ENCODE measurements at places on chromosomes 4 and X. TPM values are rescaled to one million over a fixed set of nuclear protein-coding genes. Genes with fewer than 3 reads are reported as not detected.

GRCh38 chr4:158234671-158235070, 24.4 kb downstream of the TMEM144 start:
- H3K27me3 ChIP-seq, result no peaks in the 10 kb centered on the region
- no peak overlapping the region for H3K4me3 ChIP-seq
- no peak for DNase-seq
- no peaks in the 10 kb centered on the region for H3K36me3 ChIP-seq
- H3K4me1 ChIP-seq, result peaks cover 3% of the 10 kb centered on the region
- H3K27ac ChIP-seq, result no peak overlapping the region

DNA sequence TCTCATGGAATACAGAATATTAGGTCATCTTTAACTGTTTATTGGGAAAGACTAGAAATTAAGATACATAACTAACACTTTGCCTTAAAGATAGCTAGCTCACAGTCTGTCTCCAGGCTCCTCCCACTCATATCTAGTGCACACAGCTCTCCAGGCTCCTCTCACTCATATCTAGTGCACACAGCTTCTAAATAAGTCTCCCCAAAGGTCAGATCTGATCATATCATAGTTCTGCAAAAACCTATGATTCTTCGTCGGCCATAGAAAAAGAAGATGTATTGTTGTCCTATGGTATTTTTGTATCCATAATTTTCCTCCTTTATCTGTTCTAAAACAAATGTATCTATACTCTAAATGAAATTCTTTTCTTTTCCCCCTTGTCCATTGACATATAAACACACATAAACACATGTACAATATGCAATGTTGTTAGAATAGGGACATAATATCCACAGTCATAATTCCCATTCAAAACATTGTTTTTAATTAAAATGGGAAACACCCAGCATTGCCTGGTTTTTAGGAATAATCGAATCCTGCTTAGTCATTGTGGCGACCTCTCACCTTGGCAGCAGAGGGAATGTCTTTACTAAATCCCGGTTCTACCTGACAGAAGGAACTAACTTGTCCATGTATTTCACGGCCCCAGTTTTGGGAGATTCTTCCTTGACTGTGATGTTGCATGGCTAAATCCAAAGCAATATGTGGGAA, 1282.0 kb downstream of the PCDH7 start:
- H3K27me3 ChIP-seq, result no peaks in the 10 kb centered on the region
- no peaks in the 10 kb centered on the region for H3K36me3 ChIP-seq
- no peak overlapping the region for H3K4me3 ChIP-seq
- H3K4me1 ChIP-seq, result no peaks in the 10 kb centered on the region

DNA sequence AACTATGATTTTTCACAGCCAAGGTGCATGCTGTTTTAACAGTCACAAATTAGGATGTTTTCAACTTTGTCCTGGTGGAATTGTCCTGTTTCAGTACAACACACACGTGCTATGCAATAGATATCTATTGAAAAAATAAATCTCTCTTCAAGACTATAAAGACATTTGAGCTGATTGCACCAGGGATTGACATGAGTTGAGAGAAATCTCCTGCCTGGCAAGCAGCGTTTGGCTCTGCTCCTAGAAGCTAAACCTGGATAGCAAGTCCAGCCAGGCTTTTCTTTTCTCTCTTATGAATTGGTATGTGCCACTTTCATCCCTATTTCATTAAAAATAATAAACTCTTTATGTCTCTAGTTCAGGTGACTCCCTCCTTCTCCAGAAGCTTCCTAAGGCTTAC, 16.6 kb upstream of the NPNT start:
- DNase-seq, result no peak
- no peaks in the 10 kb centered on the region for H3K4me1 ChIP-seq
- H3K27ac ChIP-seq, result no peak overlapping the region
- H3K36me3 ChIP-seq, result no peaks in the 10 kb centered on the region
- no peak overlapping the region for H3K4me3 ChIP-seq
- no peaks in the 10 kb centered on the region for H3K27me3 ChIP-seq

DNA sequence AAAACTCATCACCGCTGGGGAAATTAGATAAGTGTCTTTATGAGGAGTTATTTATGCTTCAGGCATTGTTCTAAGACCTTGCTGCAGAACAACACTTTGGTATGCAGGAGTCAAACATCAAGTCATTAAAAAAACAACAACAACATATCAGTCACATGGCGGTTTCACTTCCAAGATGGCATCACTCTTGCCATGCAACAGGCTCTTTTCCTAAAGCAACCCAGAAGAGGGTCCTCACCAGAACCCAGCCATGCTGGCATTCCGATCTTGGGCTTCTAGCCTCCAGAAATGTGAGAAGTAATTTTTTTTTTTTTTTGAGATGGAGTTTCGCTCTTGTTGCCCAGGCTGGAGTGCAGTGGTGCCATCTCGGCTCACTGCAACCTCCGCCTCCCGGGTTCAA, 8.7 kb upstream of the RBMX start:
- no peak overlapping the region for H3K4me3 ChIP-seq
- H3K36me3 ChIP-seq, result no peaks in the 10 kb centered on the region
- no peak for DNase-seq
- no peaks in the 10 kb centered on the region for H3K4me1 ChIP-seq
- H3K27me3 ChIP-seq, result no peaks in the 10 kb centered on the region

- DNase-seq, result no peak
- no peaks in the 10 kb centered on the region for H3K36me3 ChIP-seq
- no peaks in the 10 kb centered on the region for H3K4me1 ChIP-seq
- no peak overlapping the region for H3K4me3 ChIP-seq
Measured at GRCh38 chr4:22070256-22070655, 121.7 kb upstream of the KCNIP4 start.

- no peak overlapping the region for H3K4me3 ChIP-seq
- no peak overlapping the region for H3K27ac ChIP-seq
- H3K36me3 ChIP-seq, result no peaks in the 10 kb centered on the region
- H3K4me1 ChIP-seq, result no peaks in the 10 kb centered on the region
- H3K27me3 ChIP-seq, result no peaks in the 10 kb centered on the region
- DNase-seq, result no peak
Measured at GRCh38 chr4:187451776-187452175, 543.8 kb upstream of the ZFP42 start.

The CETN2 gene
- 46.5 TPM for total RNA-seq

DNA sequence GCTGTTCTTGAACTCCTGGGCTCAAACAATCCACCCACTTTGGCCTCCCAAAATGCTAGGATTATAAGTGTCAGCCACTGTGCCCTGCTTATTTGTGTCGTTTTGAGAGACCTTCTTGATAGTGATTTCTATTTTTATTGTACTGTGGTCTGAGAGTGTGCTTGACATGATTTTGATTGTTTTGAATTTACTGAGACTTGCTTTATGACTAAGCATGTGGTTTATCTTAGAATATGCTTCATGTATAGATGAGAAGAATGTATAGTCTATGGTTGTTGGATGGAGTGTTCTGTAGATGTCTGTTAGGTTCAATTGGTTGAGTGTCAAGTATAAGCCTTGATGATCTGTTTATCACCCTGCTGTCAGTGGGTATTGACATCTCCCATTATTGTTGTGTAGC, 789.3 kb downstream of the IL1RAPL1 start:
- no peak overlapping the region for H3K27ac ChIP-seq
- H3K36me3 ChIP-seq, result no peaks in the 10 kb centered on the region
- no peak for DNase-seq
- H3K4me3 ChIP-seq, result no peak overlapping the region
- no peaks in the 10 kb centered on the region for H3K4me1 ChIP-seq

The BEX2 gene
- 24.6 TPM for total RNA-seq

- no peaks in the 10 kb centered on the region for H3K36me3 ChIP-seq
- no peak overlapping the region for H3K4me3 ChIP-seq
- no peak for DNase-seq
- no peaks in the 10 kb centered on the region for H3K27me3 ChIP-seq
Measured at GRCh38 chr4:185357211-185357610, 38.5 kb downstream of the LRP2BP start.

- H3K4me3 ChIP-seq, result no peak overlapping the region
- no peaks in the 10 kb centered on the region for H3K4me1 ChIP-seq
- DNase-seq, result no peak
- no peaks in the 10 kb centered on the region for H3K36me3 ChIP-seq
- H3K27me3 ChIP-seq, result no peaks in the 10 kb centered on the region
Measured at GRCh38 chrX:120260369-120260768, 9.8 kb downstream of the ZBTB33 start.

DNA sequence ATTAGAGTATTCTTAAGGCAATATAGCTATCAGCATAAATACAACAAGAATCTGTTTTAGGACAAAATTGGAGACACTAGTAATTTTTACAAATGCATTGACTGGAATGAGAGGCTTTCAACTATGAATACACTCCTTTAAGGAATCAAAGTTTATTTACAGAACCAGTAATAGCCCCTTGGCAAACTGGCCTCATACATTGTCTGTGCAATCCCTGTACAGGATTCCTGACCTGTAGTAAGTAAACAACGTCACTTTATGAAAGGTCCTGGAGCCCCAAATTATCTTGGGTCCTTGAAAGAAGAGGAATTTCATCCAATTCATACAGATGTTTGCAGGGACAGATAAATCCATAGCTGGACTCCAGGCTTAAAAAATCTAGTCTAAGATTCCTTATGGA, 25.4 kb upstream of the CXCL3 start:
- no peak overlapping the region for H3K27ac ChIP-seq
- no peak for DNase-seq
- H3K4me1 ChIP-seq, result no peaks in the 10 kb centered on the region
- no peaks in the 10 kb centered on the region for H3K36me3 ChIP-seq

The UCP1 gene
- total RNA-seq, result not detected

DNA sequence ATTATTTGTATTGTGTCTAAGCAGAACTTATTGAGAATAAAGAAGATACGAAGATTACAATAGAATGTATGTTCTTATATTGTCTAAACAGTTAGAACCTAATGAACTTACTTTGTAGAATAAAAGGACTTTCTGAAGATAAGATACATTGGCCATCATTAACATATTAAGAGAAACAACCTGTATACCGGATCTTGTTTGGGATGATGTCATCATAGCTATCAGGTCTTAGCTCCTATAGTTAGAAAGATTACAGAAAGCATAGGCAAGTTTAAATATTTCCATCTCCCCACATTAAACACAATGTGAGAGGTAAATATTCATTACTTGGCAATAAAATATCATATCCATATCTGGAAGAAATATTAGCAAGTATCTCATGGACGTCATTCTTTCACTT, 282.3 kb downstream of the PACRGL start:
- H3K27me3 ChIP-seq, result no peaks in the 10 kb centered on the region
- peak overlapping the region; percentile 55 for H3K4me3 ChIP-seq
- H3K27ac ChIP-seq, result no peak overlapping the region
- H3K4me1 ChIP-seq, result no peaks in the 10 kb centered on the region
- no peaks in the 10 kb centered on the region for H3K36me3 ChIP-seq
- no peak for DNase-seq

DNA sequence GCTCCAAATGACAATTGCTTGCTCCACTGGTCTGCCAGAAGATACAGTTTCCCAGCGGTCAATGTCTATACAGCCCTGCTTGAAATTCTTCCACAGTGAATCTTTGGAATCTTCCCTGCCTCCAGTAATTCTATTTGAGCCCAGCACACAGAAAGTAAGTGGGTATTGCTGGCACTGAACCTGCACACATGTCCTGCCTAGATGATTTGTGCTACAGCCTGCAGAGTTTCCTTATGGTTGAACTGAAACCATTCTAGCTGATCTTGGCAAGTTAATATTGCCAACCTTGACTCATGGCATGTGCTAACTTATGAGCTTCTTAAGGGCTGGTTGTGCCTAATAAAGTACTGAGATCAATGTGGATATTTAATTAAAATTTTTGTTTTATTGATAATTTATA, 553.8 kb upstream of the GNPDA2 start:
- no peak overlapping the region for H3K27ac ChIP-seq
- no peaks in the 10 kb centered on the region for H3K27me3 ChIP-seq
- no peaks in the 10 kb centered on the region for H3K4me1 ChIP-seq
- no peaks in the 10 kb centered on the region for H3K36me3 ChIP-seq
